ENCODE measurements at places on chromosomes 4 and X. TPM values are rescaled to one million over a fixed set of nuclear protein-coding genes. Genes with fewer than 3 reads are reported as not detected.

LAP3 gene
- total RNA-seq, result 67.2 TPM

GPAT3 gene
- 32.5 TPM for total RNA-seq

REST gene
- total RNA-seq, result 25.4 TPM

KIAA1210 gene
- not detected for total RNA-seq

FRMD7 gene
- total RNA-seq, result not detected

RAB41 gene
- total RNA-seq, result not detected

CENPE gene
- 3.0 TPM for total RNA-seq

MAML3 gene
- total RNA-seq, result 5.8 TPM
